Activated CD4-positive, alpha-beta T cell treated with anti-CD3 and anti-CD28 coated beads for 36 hours (primary cell): ENCODE measurements at places on chromosomes 3 and 15. TPM values are rescaled to one million over a fixed set of nuclear protein-coding genes. Genes with fewer than 3 reads are reported as not detected.

The ARL14 gene
- not detected for total RNA-seq

DNA sequence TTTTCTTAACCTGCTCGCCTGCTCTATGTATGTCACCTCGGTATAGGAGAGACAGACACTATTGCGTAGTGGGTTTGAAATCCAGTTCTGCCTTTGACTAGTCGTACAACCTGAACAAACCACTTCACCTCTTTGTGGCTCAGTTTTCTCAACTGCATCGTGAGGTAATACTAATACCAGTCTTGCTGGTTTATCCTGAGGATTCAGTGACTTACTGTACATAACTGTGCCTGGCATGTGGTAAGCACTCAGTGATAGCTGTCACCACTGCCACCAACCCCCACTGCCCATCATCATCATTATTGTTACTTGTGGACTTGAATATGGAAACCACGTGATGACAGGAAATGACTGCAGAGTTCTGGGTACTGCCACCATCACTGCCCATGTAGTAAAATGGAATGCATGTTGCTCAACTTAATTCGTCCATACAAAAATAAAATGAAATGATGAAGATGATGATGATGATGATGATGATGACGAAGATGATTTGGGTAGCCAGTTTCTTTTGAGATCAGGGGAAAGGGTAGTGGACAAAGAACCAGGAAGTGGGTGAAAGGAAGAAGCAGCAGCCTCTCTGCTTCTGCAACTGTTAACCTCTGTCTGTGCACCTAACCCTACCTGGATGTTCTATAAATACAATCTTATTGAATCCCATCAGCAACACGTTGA lies 228.1 kb downstream of the FEZF2 start:
- H3K36me3 ChIP-seq = no peaks in the 10 kb centered on the region
- no peak for DNase-seq
- H3K4me1 ChIP-seq = no peaks in the 10 kb centered on the region
- peaks cover 14% of the 10 kb centered on the region for H3K27me3 ChIP-seq

The OR5K2 gene
- total RNA-seq = not detected

- H3K27me3 ChIP-seq = peaks cover 9% of the 10 kb centered on the region
- no peak overlapping the region for H3K27ac ChIP-seq
- H3K4me3 ChIP-seq = no peak overlapping the region
- H3K4me1 ChIP-seq = no peaks in the 10 kb centered on the region
- DNase-seq = no peak
Measured at GRCh38 chr3:124277144-124277890, 285.4 kb upstream of the ROPN1 start.

The ARPIN gene
- not detected for total RNA-seq

DNA sequence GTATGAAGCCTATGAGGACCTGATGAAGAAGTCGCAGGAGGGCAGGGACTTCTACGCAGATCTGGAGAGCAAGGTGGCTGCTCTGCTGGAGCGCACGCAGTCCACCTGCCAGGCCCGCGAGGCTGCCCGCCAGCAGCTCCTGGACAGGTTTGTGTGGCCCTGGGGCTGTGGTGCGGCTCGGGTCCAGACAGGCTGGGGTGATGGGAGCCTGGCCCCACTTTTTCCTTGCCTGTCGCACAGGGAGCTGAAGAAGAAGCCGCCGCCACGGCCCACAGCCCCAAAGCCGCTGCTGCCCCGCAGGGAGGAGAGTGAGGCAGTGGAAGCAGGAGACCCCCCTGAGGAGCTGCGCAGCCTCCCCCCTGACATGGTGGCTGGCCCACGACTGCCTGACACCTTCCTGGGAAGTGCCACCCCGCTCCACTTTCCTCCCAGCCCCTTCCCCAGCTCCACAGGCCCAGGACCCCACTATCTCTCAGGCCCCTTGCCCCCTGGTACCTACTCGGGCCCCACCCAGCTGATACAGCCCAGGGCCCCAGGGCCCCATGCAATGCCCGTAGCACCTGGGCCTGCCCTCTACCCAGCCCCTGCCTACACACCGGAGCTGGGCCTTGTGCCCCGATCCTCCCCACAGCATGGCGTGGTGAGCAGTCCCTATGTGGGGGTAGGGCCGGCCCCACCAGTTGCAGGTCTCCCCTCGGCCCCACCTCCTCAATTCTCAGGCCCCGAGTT lies 29.0 kb downstream of the PTPN23 start:
- H3K27ac ChIP-seq = no peak overlapping the region
- H3K4me1 ChIP-seq = no peaks in the 10 kb centered on the region
- no peak for DNase-seq
- H3K36me3 ChIP-seq = peaks cover 14% of the 10 kb centered on the region
- no peak overlapping the region for H3K4me3 ChIP-seq
- H3K27me3 ChIP-seq = no peaks in the 10 kb centered on the region

- no peaks in the 10 kb centered on the region for H3K36me3 ChIP-seq
- H3K27ac ChIP-seq = no peak overlapping the region
- peaks cover 4% of the 10 kb centered on the region for H3K27me3 ChIP-seq
- no peak overlapping the region for H3K4me3 ChIP-seq
- no peaks in the 10 kb centered on the region for H3K4me1 ChIP-seq
Measured at GRCh38 chr3:24981309-24981708, 446.8 kb upstream of the RARB start.

DNA sequence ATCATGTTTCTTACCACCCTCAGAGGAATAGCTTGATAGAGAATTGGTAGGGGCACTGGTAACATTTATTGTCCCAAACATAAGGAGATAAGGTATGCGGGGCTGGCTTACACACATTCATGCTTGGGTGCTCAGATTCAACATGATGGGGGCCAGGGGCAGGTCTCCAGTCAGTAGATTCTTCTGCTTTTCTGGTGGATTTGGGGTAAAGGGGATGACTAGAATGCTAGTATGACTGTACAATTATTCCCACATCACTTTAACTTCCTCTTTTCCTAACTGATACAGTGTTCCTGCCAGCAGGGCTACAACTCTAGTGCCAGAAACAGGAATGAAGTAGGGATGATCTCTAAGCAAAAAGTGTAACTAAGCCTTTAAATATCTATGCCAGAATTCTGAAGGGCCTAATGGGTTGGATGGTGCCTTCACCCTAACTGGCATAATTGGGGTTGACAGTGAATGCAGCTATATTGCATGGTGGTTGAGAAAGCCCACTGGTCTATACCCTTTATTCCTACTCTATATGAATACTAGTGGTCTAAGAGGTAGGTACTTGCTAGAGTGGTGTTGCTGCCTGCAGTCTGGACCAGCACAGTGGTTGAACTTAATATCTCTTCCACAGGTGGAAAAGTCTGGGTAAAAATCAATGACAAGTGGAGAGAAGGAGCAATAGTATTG lies 117.4 kb downstream of the IL12A start:
- peaks cover under 1% of the 10 kb centered on the region for H3K27me3 ChIP-seq
- DNase-seq = no peak
- no peak overlapping the region for H3K27ac ChIP-seq
- H3K4me3 ChIP-seq = no peak overlapping the region
- H3K36me3 ChIP-seq = no peaks in the 10 kb centered on the region
- H3K4me1 ChIP-seq = no peaks in the 10 kb centered on the region

The SMCO1 gene
- total RNA-seq = not detected

The DAPK2 gene
- 1.3 TPM for total RNA-seq

- no peaks in the 10 kb centered on the region for H3K36me3 ChIP-seq
- H3K27ac ChIP-seq = no peak overlapping the region
- H3K27me3 ChIP-seq = no peaks in the 10 kb centered on the region
- DNase-seq = no peak
Measured at GRCh38 chr15:40345867-40346578, 4.8 kb upstream of the PHGR1 start.

- no peak overlapping the region for H3K4me3 ChIP-seq
- no peak for DNase-seq
- no peaks in the 10 kb centered on the region for H3K36me3 ChIP-seq
- H3K27ac ChIP-seq = no peak overlapping the region
- H3K27me3 ChIP-seq = no peaks in the 10 kb centered on the region
- H3K4me1 ChIP-seq = no peaks in the 10 kb centered on the region
Measured at GRCh38 chr3:169501061-169501460, 162.5 kb downstream of the MECOM start.

The SELENOS gene
- total RNA-seq = 20.8 TPM

The CCDC54 gene
- not detected for total RNA-seq

The HACD3 gene
- 23.4 TPM for total RNA-seq

DNA sequence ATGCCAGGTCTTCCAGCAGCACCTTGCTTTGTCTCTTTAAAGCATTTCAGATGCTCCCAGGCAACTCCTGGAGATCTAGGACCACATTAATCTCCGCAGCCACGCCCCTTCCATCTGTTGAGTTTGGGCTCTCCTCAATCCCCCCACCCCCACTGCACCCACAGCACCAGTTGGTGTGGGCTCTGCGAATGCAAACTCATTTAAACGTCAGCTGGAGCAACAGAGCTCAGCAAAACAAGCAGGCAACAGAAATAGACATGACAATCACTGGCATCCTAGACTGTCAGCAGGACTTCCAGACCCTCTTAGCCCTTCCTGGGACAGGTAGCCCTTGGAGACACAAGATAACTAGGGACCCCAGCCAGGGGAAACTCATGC lies 106.9 kb downstream of the LSM3 start:
- H3K27me3 ChIP-seq = no peaks in the 10 kb centered on the region
- no peaks in the 10 kb centered on the region for H3K4me1 ChIP-seq
- no peaks in the 10 kb centered on the region for H3K36me3 ChIP-seq
- H3K4me3 ChIP-seq = no peak overlapping the region
- H3K27ac ChIP-seq = no peak overlapping the region
- DNase-seq = no peak

GRCh38 chr3:13188181-13188779 lies 115.1 kb upstream of the IQSEC1 start:
- H3K4me1 ChIP-seq = peaks cover 9% of the 10 kb centered on the region
- peaks cover 9% of the 10 kb centered on the region for H3K27me3 ChIP-seq
- H3K27ac ChIP-seq = no peak overlapping the region
- DNase-seq = no peak
- no peaks in the 10 kb centered on the region for H3K36me3 ChIP-seq

- H3K36me3 ChIP-seq = no peaks in the 10 kb centered on the region
- no peak for DNase-seq
- peaks cover 77% of the 10 kb centered on the region for H3K4me1 ChIP-seq
- peak overlapping the region; percentile 23 for H3K27ac ChIP-seq
- H3K27me3 ChIP-seq = no peaks in the 10 kb centered on the region
Measured at GRCh38 chr15:63820210-63820609, 13.5 kb downstream of the HERC1 start.

The SLC38A3 gene
- not detected for total RNA-seq
